ENCODE measurements at places on chromosomes 5 and 9.

DNA sequence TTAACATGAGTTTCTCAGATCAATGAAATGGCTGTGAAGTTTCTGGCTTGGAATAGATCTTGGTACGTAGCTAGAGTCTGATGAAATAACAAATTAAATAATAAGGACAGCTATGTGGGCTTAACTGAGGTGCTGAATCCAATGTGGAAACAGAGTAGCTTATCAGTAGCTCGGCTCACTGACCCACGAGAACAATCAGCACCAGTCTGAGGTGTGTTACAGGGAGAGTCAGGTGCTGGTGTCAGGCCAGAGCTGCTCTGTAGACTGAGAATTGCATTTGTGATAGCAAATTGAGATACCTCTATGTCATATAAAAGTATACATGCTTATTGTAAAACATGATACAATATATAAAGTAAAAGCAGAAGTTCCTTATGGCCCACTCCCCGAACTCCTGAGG is 21.2 kb upstream of the CCL28 start:
- DNase-seq: no peak

- no peak for DNase-seq
Measured at GRCh38 chr9:134698587-134699342, 57.2 kb downstream of the COL5A1 start.

DNA sequence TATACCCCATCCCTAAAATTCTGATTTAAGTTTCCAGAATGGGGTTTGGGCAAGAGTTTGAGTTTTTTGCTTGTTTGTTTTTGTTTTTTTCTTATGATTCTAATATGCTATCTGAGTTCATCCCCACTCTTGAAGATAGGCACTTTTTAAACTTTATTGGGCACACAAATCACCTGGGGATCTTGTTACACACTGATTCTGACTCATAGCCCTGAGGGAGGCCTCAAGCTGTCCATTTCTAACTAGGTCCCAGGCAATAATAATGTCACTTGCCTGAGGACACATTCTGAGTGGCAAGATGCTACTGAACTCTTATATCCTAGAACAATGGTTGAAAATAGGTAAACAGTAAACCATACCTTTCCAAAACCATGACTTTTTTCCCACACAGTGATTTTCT is 22.8 kb upstream of the ABLIM3 start:
- no peak for DNase-seq

GRCh38 chr5:141492168-141492885 is 3.4 kb downstream of the PCDHGC5 start:
- DNase-seq: no peak

GRCh38 chr9:77514886-77515711 is 133.0 kb downstream of the GNA14 start:
- DNase-seq: no peak

GRCh38 chr9:134590240-134591081 is 51.1 kb upstream of the COL5A1 start:
- no peak for DNase-seq

DNA sequence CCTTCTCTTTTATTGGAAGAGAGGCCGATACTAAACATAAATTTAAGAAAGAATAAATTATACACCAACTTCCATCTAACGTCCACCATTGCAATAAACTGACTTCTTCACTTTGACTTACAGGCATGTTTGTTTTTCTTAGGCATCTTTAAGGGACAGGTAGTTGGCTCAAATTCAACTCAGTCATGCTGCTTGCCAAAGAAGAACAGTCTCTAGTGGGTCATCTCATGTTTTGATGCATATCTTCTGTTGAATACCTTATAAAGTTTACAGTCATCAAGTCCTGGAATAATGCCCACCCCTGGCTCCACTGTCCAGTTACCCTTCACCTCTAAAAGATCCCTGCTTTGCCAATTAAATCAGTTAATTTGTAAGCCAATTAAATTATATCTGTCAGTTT is 328.2 kb upstream of the GRAMD2B start:
- no peak for DNase-seq
